ENCODE measurements at places on chromosomes 7 and 10.

DNA sequence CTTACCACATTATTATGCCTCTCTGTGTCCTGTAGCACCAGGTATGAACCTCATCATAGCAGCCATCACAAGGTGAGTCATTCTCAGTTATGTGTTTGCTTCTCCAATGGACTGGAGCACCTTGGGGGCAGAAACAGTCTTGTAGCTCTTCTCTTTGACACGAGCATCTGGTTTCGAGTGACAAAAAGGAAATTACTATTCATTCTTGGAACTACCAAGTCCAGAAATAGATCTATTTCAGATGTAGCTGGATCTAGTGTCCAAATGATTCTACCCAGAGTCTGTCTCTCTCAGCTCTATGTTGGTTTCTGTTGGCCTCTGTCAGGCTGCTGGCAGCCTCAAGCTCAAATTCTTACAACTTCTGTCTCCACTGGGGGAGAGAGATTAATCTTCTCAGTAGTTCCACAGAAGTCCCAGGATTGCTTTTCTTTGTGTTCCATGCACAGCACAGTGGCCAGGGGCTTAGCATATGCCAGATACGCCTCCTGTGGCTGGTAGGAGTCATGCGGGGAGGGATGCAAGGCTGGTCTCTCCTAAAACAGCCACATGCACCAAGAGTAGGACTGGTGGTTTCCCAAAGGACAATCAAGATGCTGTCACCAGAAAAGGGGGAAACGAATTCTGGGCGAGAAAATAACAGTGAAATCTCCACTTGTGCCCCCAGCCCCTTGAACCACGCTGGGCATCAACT, 37.2 kb upstream of the PAPSS2 start:
- no peak for DNase-seq

- no peak for DNase-seq
Observed at GRCh38 chr10:114042895-114043531, 653 bp upstream of the ADRB1 start.

DNA sequence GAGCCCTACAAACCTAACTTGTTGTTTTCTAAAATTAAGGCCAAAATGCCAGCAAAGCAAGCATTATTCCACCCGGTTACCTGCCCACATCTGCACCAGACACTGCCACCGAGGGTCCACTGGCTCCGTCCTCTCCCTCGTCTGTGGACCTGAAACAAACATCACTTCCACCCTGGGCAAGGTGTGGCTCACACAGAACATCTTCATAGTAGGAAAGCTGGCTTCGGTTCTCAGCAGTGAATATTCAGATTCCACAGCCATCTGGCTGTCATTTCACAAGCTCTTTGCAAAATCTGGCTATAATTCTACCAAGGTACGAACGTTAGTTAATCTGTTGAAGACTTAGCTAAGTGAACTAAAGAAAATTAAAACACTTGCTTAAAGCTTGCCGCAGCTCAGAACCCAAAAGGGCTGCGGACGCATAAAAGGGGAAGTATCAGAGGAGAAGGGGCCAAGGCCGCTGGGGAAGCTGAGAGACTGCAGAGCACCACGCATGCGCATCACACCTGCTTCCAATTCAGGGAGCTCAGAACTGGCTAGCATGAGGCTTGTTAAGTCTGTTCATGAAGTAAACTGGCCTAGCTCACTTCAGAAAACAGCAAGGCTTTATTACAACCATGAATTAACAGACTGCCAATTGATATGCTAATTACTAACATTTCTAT, 46.1 kb downstream of the PTPRN2 start:
- DNase-seq, result no peak

DNA sequence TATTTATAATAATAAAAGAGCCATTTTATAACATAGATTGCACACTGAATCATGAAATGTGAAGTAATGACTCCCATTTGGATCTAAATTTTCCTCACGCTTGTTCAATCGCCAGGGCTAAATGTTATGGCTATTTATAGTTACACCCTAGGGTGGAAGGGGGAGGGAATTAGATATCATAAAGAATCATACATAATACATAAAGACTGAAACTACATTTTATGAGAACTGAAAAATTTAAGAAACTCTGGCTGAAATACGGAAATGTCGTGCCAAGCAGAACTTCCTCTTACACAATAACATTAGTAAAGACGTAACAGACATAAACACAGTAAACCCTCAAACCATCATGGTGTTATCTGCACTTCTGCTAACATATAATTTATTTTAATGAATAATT, 327.5 kb upstream of the PHF14 start:
- no peak for DNase-seq

- DNase-seq, result no peak
Observed at GRCh38 chr10:103177123-103177522, 15.9 kb downstream of the NT5C2 start.
